ENCODE measurements at places on chromosomes 3 and 15.

- no peak for DNase-seq
Observed at GRCh38 chr15:81346611-81347010, 22.7 kb upstream of the STARD5 start.

DNA sequence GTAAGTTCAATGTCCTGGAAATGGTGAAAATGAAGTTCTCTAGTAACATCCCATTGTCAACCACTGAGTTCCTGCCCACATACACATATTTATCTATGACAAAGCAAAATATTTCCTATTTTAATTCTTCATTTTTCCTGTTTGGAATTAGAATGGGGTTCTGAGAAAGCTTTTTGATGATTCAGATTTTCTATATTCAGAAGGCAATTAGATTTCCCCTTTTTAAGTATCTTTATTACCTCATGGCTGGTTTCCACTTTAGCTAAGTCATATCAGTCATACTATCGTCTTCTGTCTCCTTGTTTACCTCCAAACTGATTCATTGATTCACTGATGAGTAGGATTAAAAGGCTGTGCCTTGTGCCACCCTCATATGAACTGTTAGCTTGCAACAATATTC lies 17.9 kb downstream of the ETFA start:
- DNase-seq, result no peak

DNA sequence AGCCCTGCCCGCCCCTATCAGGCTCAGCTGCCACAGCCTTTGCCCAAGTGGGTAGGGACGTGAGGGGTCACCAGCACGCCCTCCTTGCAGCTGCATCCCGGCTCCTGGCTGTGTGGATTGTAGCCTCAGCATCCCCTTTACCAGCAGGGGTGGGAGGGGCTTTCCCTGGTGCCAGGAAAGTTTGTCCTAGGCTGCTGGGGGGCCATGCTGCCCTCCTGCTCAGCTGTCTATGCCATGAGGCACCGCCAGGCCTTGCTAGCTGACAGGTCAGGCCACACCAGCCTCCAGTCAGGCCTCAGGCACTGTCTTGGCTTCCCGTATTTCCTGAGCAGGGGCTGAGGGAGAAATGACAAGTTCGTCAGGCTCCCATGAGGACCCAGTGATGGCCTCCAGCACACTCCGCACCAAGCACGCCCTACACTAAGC lies 32.3 kb downstream of the TKT start:
- DNase-seq, result no peak

GRCh38 chr3:47899495-47900108 lies 96.7 kb downstream of the DHX30 start:
- no peak for DNase-seq

GRCh38 chr3:47156396-47156795 lies 7.5 kb downstream of the SETD2 start:
- no peak for DNase-seq

DNA sequence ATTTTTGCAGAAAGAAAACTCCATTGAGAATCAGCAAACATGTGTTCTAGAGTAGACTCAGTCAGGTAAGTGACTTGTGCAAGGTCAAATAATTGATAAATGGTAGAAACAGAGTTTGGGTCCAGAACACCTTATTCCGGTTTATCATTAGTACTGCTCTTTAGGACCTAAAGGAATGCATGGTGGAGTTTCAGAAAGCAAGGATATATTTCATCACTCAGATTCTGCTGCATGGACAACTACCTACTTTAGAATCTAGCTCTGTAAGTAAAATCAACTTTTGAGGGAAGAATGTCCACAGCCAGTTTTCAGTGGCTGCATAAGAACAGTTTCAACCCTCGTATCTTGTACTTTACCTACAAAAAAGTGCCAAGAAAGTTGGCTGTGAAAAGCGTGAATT lies 43.6 kb downstream of the TIMP4 start:
- DNase-seq, result no peak

- no peak for DNase-seq
Observed at GRCh38 chr15:43317566-43318184, 12.7 kb downstream of the LCMT2 start.
